Left renal cortex interstitium (tissue), 4 donors: ENCODE measurements at places on chromosomes 4 and X.

DNA sequence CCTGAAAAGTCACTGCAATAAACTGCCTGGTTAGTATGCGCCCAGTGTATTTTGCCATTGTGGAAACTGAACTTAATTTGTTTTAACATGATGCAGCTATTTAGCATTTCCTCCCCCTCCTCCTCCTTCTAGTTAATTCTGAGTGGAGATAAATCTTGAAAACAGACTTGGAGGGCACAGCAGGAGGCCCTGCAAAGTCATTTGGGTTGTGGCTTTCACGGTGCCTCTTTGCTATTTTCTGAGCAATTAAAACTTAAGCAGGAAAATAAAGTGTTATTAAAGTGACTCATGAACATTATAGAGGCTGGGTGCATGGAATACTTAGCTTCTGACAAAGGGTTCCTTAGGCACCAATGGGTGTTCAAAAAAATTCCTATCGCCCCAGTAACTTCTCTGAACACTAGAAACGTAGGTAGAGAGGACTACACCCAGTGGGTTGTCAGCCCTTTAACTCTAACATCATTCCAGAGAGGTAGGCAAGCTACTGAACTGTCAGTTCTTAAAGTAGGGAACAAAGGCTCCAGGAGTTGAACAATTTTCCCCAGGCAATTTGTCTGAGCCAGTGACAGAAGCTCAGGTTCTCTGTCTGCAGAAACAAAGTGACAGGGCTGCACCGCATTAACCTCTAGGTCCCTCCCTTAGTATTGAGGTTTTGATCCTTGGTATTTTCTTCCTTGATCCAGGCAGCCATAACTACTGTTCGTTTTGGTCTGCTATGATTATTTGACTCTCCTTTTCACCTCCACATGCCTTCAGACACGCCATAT lies 158.3 kb upstream of the KIT start:
- DNase-seq, result no peak

DNA sequence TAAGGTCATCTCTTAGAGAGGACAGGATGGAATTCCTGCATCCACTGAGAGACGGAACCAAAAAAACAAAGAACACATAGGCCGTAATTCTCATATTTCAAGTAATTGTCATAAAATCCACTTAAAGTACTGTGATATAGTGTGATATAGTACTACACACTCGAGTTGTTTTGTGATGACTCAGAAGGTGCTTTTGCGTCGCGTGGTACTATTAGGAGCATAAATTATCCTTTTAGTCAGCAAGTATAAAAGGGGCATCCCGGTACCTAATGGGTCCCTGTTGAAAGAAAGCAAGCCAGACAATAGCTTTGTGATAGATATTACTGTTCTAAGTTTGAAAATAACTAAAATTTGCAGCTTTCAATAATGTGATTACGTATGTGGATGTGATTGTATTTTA lies 55.3 kb downstream of the GPR143 start:
- DNase-seq, result no peak

DNA sequence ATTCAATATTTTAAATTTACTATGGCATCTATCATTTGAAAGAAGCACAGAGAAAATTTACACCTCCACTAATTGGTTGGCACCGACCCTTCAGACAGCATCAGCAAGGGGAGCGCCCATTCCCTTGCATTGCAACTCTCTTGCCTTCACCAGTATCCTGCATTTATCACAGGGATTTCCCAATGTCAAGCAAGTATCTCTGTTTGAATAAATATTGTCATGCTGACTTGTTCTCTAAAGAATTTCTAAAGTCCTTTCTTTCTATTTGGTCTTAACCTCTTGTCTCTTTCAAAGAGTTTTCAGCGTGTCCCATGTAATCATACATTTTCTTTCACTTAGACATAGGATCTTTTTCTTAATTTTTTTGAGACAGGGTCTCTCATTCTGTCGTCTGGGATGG lies 10.4 kb downstream of the DCTD start:
- DNase-seq, result no peak

GRCh38 chr4:76305971-76306881 lies at the start of gene STBD1:
STBD1 (plus strand) TSS chr4:76306733; CDS start chr4:76306770, 37 bp downstream.
- DNase-seq, result peak; percentile 58

- DNase-seq, result no peak
These were observed 2.1 kb downstream of the GPR101 start for GRCh38 chrX:137031517-137032340.

GRCh38 chr4:94548571-94548970 lies 96.8 kb downstream of the PDLIM5 start:
- no peak for DNase-seq
